ENCODE measurements at places on chromosomes 2 and 18.

DNA sequence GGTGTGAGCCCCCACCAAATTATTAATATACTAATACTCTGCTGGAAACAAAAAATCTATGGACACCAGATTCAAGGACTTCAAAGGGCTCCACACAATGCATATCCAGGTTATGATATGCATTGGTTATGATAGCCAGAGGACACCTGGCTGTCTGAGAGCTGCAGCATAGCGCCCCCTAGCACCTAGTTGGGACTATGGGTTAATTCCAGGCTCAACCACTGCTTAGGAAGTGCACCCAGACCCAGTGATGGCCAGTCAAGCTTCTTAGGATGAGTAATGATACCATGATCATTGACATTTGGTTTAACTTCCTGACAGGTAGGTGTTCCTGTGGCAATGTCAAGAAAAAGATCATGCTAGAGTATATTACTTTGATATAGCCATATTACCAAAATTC, 3.8 kb upstream of the FRZB start:
- DNase-seq, result no peak

DNA sequence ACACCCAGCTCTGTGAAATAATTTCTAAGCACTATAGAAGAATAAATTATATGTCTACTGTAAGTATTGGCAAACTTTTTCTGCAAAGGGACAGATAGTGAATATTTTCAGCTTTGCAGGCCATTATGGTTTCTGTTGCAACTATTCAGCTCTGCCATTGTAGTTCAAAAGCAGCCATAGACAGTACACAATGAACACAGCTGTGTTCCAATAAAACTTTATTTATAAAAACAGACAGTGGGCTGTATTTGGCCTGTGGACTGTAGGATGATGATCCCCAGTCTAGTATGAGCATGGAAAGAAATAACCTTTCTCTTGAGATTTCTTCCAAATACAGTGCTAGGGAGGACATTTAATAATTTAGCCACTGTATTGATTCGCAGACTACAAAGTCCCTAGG, 35.2 kb upstream of the THOC1 start:
- no peak for DNase-seq

GRCh38 chr2:603427-603826, 73.8 kb downstream of the TMEM18 start:
- no peak for DNase-seq

- DNase-seq, result no peak
Observed at GRCh38 chr18:9898792-9899549, 13.2 kb downstream of the TXNDC2 start.

- no peak for DNase-seq
Observed at GRCh38 chr18:63376538-63376937, 9.5 kb upstream of the KDSR start.

- no peak for DNase-seq
Observed at GRCh38 chr2:230891509-230891908, 26.8 kb downstream of the ITM2C start.

All from CD4-positive, alpha-beta T cell treated with Interleukin-6 for 4 hours (primary cell).